ENCODE measurements at places on chromosomes 1 and 21. TPM values are rescaled to one million over a fixed set of nuclear protein-coding genes. Genes with fewer than 3 reads are reported as not detected.

DNA sequence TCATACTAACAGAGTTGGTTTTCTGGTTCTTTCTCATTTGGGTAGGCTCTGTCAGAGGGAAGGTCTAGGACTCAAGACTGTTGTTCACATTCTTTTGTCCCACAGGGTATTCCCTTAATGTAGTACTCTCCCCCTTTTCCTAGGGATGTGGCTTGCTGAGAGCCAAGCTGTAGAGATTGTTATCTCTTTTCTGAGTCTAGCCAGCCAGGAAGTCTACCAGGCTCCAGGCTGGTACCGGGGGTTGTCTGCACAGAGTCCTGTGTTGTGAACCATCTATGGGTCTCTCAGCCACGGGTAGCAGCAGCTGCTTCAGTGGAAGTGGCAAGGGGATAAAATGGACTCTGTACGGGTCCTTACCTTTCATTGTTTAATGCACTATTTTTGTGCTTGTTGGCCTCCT lies 226.4 kb downstream of the LBR start:
- DNase-seq = no peak

- DNase-seq = peak; percentile 83
Observed at GRCh38 chr1:26799479-26800142, 11.9 kb downstream of the PIGV start.

GRCh38 chr1:20356850-20357459 lies 66.3 kb downstream of the VWA5B1 start:
- no peak for DNase-seq

GRCh38 chr1:172283766-172284165 lies 136.7 kb upstream of the C1orf105 start:
- no peak for DNase-seq

DNA sequence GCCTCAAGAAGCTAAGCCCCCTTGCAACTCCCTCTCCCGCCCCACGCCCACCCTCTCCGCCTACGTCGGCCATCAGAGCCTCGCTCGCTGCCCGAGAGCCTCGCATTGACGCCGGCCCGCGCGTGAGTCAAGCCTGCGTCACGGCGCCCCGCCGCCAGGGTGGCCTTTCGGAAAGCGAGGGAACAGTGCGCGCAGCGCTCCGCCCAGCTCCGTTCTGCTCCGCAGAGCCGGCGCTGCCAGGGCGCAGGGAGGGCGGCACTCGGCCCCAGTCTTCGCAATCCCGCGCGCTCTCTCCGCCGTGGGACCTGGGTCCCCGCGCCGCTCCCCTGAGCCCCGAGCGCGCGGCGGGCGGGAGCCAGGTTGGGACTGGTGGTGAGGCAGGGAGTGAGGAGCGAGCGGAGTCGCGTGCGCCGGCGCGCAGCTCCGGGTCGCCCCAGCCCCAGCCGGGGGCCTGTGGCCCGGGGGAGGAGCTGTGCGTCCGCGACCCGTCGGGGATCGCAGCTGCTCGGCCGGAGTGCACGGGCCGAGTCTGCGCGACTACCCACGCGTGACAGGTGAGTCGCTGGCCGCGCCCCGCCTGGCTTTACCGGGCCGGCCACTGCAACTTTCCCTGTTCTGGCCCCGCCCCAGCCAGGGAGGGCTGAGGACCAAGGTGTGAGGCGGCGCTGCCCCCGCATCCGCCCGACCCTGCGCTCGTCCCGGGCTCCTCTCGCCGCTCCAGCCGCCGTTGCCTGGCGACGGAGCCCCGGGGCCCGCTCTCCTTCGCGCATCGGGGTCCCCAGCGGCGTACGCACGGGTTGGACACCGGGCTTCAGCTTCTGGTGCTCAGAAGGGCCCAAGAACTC lies at the start of gene SLC6A17:
Gene SLC6A17 (plus strand): TSS at position 165 of the 845 bp plus-strand sequence. CDS start 16,436 bp downstream, outside the sequence.
- DNase-seq = peak; percentile 29

- no peak for DNase-seq
Observed at GRCh38 chr1:116470671-116471070, 97.6 kb downstream of the ATP1A1 start.

DNA sequence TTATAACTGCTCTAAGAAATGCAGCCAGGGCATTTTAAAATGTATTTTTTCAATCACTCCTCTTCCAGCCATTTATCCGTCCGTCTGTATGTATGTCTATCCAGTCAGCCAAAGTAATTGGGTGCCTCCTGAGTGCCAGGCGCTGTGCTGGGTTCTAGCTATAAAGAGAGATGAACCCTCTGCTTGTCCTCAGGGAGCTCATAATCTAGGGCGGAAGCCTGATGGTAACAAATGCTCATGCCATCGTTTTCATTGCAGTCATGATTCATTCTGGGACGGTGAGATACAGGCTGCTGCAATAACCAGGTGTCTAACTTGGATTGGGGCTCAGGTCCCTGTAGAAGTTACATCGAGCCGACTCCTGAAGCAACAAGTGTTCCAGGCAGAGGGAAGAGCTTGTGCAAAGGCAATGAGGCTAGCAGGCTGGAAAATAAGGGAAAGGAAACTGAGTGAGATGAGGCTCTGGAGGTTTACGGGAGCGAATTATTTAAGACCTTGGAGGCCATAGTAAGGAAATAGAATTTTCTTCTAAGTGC lies 11.6 kb downstream of the IFI6 start:
- no peak for DNase-seq

- DNase-seq = no peak
Observed at GRCh38 chr1:100799954-100800612, 80.5 kb downstream of the VCAM1 start.

- DNase-seq = no peak
Observed at GRCh38 chr1:15435239-15436077, 2.8 kb upstream of the CTRC start.

DNA sequence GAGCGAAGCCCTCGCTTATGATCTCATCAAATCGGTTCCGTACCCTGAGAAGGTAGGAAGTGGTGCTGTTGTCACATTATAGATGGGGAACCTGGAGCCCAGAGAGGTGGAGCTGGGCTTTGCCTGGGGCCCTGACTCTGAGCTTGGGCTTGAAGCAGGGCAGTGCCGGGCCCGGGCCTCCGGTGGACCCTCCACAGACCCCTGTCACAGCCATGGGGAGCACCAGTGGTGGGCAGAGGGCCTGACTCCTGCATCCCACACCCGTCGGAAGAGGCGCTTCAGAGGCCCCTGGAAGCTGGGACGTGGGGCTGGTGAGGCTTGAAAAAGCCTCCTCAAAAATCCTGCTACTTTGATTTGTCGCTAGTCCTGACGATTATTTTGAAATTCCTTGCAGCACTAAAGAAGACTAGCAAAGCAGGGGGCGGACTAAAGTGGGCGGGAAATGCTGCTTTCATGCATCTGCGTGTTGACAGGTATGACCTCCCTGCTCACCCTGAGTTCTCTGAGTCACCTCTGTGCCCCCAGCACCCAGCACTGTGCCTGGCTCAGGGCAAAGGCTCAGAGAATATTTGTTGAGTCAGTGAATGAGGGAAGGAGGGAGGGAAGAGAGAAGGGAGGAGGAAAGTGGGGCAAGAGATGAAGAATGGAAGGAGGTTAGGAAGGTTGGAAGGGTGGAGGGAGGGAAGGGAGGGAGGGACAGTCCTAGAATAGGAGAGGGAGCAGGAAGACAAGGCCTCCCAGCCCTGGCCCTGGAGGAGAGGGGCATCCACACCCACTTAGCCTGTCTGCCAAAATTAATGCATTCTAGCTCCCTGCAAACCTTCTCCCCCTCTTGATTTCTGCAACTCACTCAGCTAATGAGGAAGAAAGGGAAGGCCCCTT lies 262.8 kb upstream of the VAMP3 start:
- DNase-seq = no peak

GRCh38 chr1:50488876-50489275 lies 65.6 kb upstream of the DMRTA2 start:
- DNase-seq = no peak

- DNase-seq = no peak
Observed at GRCh38 chr1:184517130-184517529, 130.3 kb downstream of the C1orf21 start.

GRCh38 chr1:235954306-235955283 lies 87.9 kb upstream of the LYST start:
- DNase-seq = no peak

- DNase-seq = peak; percentile 64
Observed at GRCh38 chr1:165910764-165911421, 83.5 kb downstream of the UCK2 start.

DNA sequence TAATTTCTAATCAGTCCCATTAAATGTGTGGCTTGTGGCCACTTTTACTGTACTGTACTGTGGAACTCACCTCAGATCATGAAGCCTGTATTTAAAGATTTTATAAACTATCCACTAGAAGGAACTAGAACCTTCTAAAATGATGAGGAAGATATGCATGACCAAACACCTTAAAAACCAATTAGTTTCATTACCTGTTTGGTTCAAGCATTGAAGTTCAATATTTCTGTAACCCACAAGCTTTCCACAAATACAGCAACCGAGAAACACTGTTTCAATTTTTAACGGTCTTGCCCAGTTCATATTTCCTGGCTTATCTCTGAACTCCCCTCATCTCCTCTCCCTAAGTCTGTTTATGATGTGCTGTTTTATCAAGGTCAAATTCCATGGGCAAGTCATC lies 264.3 kb upstream of the PLD5 start:
- no peak for DNase-seq

GRCh38 chr1:202306535-202307345 lies 35.0 kb downstream of the UBE2T start:
- no peak for DNase-seq

PDC gene
- not detected for total RNA-seq

VHLL gene
- not detected for total RNA-seq

CDK18 gene
- 5.0 TPM for total RNA-seq

JAK1 gene
- 109 TPM for total RNA-seq

VASH2 gene
- 0.17 TPM for total RNA-seq

OR10T2 gene
- total RNA-seq = not detected

FMOD gene
- total RNA-seq = 9.6 TPM
